ENCODE measurements at places on chromosomes 7 and 10.

DNA sequence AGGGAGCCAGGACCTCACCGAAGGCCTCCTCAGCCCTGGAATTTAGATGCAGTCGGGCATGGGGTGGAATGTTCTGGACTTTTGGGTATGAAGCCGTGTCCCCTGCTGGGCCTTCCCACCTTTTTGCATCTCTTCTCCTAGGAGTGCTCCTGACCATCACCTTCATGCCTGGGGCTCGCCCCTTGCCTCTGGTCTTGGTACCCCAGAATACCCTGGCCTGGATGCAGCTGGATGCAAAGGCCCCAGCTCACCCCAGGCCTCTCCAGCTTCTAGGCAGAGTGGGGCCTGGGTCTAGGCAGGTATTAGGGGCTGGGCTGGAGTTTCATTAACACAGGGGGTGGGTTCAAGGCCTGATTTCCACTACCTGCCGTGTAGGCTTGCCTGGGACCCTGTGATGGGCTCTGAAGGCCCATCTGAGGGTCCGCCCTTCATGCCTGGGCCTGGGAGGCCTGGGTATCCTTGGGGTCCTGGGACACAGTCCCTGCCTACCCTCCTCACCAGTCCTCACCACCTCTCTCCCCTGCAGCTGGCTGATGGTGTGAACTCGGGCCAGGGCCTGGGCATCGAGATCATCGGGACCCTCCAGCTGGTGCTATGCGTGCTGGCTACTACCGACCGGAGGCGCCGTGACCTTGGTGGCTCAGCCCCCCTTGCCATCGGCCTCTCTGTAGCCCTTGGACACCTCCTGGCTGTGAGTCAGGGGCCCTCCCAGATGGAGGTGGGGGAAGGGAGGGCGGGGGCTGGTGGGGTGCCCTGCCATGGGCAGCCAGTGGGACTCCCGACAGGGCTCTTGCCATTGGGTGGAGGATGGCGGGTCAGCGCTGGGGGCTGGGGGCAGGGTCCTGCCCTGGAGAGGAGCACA lies 10.1 kb downstream of the AQP1 start:
- no peak for DNase-seq

DNA sequence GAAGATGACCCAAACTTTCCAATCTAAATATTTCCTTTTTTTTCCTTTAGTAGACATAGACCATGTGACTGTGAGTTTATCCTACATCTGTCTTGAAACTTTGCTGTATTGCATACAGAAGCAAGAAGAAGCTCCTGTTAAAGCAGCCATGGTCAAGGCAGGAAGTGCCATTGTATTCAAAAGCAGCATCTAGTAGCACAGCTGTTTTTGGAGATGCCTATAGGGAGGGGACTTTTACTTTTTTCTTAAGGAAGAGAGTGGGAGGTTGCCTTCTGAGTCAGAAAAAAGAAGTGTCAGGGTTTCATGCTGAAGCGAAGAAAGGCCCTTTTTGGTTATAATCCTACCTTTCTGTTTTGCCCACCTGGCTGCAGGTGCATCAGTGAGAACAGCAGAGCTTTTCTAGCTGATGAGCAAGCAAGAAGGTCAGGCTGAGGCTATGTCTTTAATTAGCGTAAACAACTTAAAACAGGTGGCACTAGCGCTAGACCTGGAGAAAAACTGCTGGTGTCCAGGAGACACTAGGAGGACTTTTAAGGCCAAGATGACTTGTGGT lies 234.1 kb upstream of the AGK start:
- no peak for DNase-seq

DNA sequence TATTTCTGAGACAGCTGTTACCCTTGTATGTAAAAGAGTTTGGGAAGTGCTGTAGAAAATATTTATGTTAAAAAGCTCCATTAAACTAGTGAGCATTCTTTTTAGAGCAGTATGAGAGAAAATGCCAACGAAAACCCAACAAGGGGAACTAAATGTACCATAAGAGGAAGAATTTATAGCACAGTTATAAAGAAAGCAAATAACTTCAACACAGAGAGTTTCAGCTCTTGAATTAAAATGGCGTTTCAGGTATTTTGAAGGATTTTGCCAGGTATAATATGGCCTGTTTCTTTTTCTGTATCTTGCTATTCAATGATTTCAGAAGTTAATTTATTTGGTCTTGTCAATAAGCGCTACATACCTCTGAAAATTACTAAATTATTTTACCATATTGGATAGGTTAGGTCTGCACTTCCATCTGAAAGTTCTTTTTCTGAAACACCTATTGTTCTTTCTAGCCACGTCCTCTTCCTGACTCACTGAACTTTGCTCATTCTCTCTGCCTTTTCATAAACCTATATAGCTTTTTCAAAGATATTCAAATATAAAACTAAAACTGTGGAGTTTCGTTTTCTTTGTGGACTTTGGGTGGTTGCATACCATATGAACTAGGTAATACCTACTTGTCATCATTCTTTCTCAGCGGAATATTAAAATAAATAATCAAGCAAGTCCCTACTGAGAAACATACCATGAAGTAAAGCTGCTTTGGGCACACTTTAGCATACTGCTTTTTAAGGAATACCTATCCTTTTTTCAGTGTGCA lies 136.1 kb downstream of the SEMA3A start:
- DNase-seq: no peak

DNA sequence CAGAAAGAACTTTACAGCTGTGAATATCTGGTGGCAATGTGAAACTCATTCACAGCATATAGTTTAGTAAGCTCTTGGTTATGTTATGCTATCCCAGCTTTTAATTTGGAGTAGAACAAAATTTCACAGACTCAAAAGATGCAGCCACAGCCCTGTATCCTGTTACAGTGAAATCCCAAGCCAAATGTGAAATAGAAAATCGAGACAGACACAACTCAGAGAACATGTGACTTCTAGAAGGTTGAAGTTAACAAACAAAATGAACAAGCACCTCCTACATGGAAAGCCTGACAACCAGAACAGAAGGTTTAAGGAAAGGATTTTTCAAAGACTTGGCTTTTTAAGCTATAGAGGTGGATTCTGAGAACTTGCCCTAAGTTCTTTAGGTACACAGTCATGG lies 39.6 kb downstream of the JAZF1 start:
- no peak for DNase-seq

DNA sequence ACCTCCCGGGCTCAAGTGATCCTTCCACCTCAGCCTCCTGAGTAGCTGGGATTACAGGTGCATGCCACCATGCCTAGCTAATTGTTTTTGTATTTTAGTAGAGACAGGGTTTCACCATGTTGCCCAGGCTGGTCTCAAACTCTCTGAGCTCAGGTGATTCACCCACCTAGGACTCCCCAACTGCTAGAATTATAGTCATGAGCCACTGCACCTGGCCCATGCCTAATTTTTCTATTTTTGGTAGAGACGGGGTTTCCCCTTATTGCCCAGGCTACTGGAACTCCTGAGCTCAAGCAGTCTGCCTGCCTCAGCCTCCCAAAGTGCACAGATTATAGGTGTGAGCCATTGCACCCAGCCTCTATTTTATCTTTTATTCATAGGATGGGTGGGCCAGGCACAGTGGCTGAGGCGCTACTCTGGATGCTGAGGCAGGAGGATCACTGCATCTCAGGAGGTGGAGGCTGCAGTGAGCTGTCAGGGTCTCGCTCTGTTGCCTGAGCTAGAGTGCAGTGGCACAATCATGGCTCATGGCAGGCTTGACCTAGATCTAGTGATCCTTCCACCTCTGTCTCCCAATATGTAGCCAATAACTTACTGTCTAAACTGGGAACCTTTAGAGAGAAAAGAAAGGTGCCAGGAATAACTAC lies 31.3 kb upstream of the STOX1 start:
- DNase-seq: no peak

DNA sequence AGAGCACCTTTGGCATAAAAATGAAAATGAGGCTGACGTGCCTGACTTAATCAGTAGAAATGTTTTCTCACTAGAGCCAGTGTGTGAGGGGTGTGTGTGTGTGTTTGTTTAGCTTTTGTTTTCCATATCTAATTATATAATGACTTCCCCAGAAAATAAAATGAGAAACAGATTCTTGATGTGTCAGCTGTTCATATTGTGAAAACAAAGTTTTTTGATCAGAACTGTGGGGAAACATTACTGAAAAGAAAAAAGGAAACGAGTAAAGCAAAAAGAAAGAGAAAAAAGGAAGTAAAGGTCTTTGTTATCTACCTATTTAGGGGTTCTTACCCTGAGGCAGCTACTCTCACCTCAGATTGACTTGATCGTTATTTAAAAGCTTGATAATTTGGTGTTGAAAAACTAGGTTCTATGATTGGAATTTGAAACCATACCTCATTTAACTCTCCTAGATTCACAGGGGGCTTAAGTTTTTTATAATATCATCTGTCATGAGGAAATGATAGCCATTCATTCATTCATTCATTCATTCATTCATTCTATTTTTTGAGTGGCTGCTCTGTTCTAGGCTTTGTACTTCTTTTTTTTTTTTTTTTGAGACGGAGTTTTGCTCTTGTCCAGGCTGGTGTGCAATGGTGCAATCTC lies 58.0 kb downstream of the CREM start:
- DNase-seq: no peak

- no peak for DNase-seq
Measured at GRCh38 chr10:103558911-103559310, 65.4 kb downstream of the NEURL1 start.

DNA sequence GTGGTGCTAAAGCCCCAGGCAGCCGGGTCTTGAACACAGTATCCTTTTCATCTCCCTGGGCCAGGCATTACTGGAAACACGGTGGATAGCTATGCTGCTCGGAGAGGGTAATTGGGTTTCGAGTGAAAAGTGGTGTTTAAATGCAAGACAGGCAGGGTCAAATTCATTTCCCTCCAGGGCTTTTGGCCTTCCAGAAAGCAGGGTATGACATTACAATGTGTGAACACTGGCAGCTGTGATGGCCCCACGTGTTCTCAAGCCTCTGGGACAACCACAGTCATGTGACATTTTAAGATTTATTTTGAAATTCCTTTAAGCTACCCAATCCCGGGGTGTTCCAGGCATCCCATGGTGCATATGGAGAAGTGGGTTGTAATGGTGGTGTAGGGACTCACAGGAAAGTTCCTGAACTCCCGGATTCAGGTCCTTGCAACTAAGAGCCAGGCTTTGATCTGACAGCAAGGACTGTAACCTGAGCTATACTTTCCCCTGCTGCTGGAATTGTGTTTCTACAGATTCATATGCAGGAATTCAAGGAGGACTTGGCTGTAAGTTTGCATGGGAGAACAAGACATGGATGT lies 46.8 kb downstream of the INSYN2A start:
- no peak for DNase-seq

GRCh38 chr7:3019801-3020200 lies 23.9 kb downstream of the CARD11 start:
- DNase-seq: no peak

GRCh38 chr7:34090816-34091215 lies 185.5 kb downstream of the BMPER start:
- no peak for DNase-seq

DNA sequence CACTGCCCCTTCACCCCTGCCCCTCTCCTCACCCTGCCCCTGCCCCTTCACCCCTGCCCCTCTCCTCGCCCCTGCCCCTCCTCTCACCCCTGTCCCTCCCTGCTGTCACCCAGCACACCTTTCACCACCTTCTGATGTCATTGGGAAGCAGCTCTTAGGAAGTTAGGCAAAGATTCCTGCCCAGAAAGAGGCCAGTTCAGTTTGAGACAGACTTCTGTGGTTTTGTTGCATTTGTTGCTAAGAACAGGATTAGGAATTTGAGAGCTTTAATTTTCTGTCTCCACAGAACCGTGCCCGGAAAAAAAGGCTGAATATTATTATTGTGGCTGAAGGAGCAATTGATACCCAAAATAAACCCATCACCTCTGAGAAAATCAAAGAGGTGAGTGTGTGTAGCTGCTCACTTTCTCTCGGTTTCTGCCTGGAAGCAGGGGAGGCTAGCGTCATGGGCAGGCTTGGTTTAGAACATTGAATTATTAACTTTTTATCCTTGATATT lies 39.6 kb downstream of the PFKP start:
- no peak for DNase-seq

DNA sequence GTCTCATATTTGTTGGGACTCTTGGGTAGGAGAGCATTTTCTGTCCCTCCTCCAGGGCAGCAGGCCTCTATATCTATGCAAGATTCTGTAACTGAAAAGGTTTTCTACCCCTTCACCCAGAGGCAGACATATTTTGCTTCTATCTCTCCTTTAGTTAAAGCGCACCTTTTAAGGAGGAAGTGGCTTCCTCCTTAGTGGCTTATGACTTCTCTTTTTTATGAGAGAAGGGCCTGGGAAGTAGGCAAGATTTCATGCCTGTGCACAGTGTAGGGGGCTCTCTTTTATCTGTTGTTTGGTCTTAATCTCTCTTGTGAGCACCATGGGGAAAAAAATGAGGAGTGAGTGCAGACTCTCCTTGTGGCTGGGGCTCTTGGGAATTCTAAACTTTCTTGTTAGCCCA lies 122.1 kb downstream of the LRMDA start:
- DNase-seq: no peak

DNA sequence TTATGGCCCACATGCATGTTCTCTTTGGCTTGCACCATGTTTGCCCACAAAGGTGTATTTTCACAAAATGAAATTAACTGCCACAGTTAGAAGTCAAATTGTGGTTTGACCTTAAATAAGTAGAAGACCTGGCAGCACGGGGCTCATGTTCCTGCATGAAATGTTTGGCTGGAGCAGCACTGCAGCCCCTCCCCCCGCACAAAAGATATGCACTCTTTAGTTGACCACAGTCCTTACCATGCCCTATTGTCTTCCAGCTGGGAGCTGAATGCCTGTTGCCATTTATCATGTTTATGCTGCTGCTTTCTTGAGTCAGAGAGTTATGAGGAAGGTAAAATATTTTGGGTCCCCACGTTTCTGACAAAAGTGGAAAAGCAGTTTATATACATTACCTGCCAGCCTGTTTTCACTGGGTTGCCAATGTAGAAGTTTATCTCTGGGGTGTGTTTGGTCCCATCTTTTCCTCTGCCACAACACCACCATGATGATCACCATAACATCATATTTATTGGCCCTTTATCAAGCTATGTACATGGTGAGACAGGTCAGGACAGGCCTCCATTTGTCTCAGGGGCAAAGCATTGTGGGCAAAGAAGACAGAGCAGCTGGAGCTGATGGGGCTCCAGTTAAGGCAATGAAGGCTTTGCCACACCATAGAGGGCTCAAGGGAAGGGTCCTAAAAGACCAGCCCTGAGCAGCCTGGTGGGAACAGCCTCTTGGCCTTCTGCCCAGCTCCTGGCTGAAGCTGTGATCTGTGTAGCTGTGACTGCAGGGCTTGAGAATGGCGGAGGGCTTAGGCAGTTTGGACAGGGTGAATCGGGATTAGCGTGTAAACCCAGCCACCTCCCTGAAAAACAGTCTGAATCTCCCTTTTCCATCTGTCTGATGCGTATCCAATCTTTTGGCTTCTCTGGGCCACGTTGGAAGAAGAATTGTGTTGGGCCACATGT lies 5.4 kb downstream of the PRF1 start:
- DNase-seq: no peak

Data from stimulated activated CD4-positive, alpha-beta T cell treated with anti-CD3 and anti-CD28 coated beads, TNF-alpha, amount 100 ng/mL, for 1 hour (primary cell).